ENCODE measurements at places on chromosomes 6 and 20. TPM values are rescaled to one million over a fixed set of nuclear protein-coding genes. Genes with fewer than 3 reads are reported as not detected.

DNA sequence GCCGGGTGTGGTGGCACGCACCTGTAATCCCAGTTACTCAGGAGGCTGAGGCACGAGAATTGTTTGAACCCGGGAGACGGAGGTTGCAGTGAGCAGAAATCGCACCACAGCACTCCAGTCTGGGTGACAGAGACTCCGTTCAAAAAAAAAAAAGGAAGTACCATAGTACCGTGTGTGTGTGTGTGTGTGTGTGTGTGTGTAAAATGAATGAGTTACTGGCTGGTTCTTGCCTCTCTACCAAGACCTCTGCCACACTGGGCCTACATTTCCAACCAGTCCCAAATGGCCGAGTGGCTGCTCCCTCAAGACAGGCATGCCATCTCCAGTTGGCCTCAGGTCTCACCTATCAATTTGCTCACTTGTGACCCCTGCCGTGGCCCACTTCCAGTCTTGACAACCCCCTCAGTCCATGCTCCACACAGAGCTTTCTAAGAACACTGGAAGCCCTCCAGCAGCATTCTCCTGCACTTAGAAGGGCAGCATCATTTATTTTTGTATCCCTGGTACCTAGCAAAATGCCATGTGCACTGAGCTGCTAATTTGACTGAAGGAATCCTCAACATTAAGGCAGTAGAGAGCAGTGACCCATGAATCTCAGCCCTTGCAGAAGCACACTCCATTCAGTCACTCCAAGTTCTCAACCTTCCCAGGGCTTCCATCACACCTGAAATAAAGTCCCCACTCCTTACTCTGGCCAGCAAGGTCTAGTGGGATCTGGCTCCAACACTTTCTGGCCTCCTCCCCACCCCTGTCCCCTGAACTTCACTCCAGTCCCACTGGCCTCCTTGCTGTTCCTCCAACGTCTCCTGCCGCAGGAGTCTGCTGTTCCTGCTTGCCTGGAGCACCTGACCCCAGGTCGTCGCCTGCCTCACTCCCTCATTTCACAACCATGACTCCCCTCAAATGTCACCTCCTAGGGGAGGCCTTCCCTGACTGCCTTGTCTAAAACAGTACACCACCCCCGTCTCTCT, 29.9 kb downstream of the COX4I2 start:
- H3K27ac ChIP-seq = peak overlapping the region; percentile 27
- H3K4me1 ChIP-seq = peaks cover 85% of the 10 kb centered on the region
- H3K4me3 ChIP-seq = no peak overlapping the region
- DNase-seq = no peak

DNA sequence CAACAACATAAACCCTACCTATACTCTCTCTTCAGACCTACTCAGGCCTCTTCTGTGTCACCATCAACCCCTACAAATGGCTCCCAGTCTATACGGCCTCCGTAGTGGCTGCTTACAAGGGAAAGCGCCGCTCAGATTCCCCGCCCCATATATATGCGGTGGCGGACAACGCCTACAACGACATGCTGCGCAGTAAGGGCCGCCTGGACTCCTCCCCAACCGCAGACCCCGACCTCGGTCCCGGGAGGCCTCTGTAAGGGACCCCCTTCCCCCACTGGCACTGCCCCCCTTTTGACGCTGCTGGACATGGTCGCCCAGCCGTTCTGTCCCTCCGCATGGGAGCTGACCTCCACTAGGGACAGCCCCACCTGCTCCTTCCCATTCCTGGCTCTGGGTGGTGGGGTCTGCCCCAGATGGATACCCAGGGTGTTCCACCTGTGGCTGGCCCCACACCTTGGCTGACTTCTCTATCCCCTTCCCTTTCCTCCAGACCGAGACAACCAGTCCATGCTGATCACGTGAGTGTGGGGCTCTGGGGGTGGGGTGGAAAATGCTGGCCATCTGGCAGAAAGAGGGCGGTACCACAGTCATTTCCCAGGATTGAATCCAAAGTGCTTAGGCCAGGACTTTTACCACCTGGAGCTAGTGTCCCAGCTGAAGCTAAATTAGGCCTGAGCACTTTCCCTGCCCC, 25.0 kb downstream of the MYH7B start:
- H3K27me3 ChIP-seq = peaks cover 41% of the 10 kb centered on the region
- H3K36me3 ChIP-seq = peaks cover 14% of the 10 kb centered on the region
- H3K27ac ChIP-seq = no peak overlapping the region
- H3K4me1 ChIP-seq = peaks cover 17% of the 10 kb centered on the region
- no peak for DNase-seq

DNA sequence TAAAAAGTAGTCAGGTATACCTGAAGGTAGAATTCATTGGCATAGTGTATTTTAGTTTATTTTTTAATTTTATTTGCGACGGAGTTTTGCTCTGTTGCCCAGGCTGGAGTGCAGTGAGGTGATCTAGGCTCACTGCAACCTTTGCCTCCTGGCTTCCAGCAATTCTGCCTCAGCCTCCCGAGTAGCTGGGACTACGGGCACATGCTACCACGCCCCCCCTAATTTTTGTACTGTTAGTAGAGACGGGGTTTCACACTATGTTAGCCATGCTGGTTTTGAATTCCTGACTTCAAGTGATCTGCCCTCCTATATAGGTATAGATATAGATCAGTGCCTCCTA, 102.8 kb upstream of the PRSS16 start:
- no peak overlapping the region for H3K4me3 ChIP-seq
- no peak overlapping the region for H3K27ac ChIP-seq
- H3K36me3 ChIP-seq = peaks cover 22% of the 10 kb centered on the region

DNA sequence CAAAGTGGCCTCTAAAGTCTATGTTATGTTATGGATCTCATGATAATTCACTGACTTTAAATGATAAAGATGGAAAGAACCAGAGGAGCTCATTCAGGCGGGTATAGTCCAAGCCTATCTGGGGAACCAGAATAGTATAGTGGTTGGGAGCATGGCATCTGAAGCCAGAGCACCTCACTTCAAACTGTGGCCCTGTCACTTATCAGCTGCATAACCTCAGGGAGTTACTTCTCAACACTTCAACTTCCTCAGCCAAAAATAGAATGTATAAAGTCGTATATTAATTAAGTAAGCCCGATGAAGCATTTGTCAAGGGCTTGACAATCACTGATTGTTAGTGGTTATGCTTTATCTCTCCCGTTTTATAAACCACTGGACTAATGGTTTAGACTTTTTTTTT, 112.7 kb downstream of the RTN4IP1 start:
- no peaks in the 10 kb centered on the region for H3K27me3 ChIP-seq
- H3K4me3 ChIP-seq = no peak overlapping the region
- peaks cover 59% of the 10 kb centered on the region for H3K36me3 ChIP-seq
- DNase-seq = no peak
- H3K27ac ChIP-seq = no peak overlapping the region

DNA sequence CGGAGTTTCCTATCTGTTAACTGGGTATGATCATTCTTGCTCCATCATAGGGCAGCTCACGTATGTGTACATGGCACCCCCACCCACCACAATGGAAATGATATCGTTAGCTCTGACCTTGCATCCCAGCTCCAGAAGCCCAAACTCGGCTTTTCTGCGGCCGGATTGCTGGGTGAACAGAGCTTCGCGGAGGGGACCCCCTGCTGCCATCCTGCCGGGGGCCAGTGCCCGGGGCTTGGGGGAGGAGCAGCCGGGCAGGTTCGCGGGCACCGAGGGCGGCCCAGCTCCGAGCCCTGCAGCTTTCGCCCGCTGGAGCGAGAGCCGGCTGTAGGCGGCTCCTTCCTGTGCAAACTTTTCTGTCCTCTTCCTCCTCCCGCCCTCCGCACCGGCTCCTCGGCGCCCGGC, 24.9 kb upstream of the FUCA2 start:
- no peak for DNase-seq
- H3K27ac ChIP-seq = no peak overlapping the region
- no peaks in the 10 kb centered on the region for H3K27me3 ChIP-seq
- H3K36me3 ChIP-seq = peaks cover 11% of the 10 kb centered on the region
- peaks cover 13% of the 10 kb centered on the region for H3K4me1 ChIP-seq

DNA sequence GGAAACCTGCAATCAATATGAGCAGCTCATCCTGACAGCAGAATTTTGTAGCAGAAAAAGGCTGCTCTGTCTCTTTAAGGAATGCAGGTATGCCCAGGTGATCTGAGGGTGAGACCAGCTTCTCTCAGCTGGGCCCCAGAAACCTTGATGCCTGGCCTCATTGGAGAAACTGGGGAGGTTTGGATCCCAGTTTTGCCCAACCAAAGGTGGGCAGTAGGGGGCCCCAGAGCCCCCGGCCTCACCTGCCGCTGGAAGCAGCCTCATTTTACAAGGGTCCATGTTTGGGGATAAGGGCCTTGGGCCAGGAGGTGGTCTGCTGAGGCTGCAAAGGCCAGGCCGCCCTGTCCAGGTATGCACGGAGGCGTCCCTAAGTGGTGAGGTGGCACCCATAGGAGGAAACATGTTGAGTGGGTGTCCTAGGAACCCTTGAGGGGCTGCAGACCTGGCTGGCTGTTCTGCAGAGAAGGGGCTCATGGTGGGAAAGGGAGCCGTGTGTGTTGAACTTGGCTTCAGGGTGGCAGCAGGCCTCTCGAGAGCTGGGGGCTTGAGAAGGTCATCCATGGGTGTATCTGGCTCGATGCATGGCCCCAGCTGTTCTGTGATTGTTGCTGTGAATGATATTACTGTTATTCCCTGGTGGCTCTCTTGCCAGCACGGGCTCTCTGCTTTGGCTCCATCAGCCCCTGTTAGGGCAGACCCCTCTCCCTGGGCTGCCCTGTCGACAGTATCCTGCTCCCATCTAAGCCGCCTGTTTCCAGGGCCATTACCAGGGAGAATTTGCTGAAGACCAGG, 208.4 kb downstream of the CDH4 start:
- no peaks in the 10 kb centered on the region for H3K4me1 ChIP-seq
- DNase-seq = no peak
- H3K27ac ChIP-seq = no peak overlapping the region
- no peaks in the 10 kb centered on the region for H3K36me3 ChIP-seq
- H3K27me3 ChIP-seq = peaks cover 27% of the 10 kb centered on the region
- no peak overlapping the region for H3K4me3 ChIP-seq

GRCh38 chr6:123994891-123995635, 191.4 kb downstream of the NKAIN2 start:
- H3K27me3 ChIP-seq = no peaks in the 10 kb centered on the region
- no peak for DNase-seq
- no peak overlapping the region for H3K27ac ChIP-seq
- H3K4me3 ChIP-seq = no peak overlapping the region
- no peaks in the 10 kb centered on the region for H3K4me1 ChIP-seq

GRCh38 chr6:24883618-24884017, 52.1 kb downstream of the RIPOR2 start:
- DNase-seq = no peak
- H3K27me3 ChIP-seq = no peaks in the 10 kb centered on the region
- no peak overlapping the region for H3K27ac ChIP-seq
- H3K36me3 ChIP-seq = no peaks in the 10 kb centered on the region
- no peak overlapping the region for H3K4me3 ChIP-seq

The PDRG1 gene
- 24.5 TPM for total RNA-seq

The HLA-A gene
- 963 TPM for total RNA-seq

The SPTLC3 gene
- total RNA-seq = 7.5 TPM
